Brain microvascular endothelial cell (primary cell): ENCODE measurements at places on chromosomes 6 and 20.
A peak's percentile ranks its signal among the peaks of the same experiment; 100 is the strongest.

- DNase-seq, result no peak
Measured at GRCh38 chr20:56345911-56346310, 12.9 kb upstream of the FAM210B start.

DNA sequence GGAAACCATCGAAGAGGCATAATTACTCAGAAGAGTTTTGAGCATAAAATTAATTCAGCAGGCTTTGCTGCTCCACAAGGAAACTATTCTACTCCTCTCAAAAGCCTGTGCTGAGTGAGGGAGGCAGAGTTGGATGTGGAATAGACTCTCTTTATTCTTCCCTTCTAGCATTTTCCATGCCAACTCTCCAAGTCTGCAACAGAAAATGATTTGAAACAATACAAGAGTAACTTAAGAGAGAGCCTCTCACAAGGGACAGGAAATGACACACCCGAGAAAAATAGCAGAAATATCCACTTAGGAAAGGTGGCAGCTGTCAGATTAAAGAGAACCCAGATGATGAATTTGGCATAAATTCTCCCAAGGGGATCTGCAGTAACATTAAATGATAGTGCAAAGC is 26.3 kb upstream of the LAMP5 start:
- no peak for DNase-seq

GRCh38 chr6:120055071-120055470 is 705.5 kb upstream of the MAN1A1 start:
- no peak for DNase-seq

DNA sequence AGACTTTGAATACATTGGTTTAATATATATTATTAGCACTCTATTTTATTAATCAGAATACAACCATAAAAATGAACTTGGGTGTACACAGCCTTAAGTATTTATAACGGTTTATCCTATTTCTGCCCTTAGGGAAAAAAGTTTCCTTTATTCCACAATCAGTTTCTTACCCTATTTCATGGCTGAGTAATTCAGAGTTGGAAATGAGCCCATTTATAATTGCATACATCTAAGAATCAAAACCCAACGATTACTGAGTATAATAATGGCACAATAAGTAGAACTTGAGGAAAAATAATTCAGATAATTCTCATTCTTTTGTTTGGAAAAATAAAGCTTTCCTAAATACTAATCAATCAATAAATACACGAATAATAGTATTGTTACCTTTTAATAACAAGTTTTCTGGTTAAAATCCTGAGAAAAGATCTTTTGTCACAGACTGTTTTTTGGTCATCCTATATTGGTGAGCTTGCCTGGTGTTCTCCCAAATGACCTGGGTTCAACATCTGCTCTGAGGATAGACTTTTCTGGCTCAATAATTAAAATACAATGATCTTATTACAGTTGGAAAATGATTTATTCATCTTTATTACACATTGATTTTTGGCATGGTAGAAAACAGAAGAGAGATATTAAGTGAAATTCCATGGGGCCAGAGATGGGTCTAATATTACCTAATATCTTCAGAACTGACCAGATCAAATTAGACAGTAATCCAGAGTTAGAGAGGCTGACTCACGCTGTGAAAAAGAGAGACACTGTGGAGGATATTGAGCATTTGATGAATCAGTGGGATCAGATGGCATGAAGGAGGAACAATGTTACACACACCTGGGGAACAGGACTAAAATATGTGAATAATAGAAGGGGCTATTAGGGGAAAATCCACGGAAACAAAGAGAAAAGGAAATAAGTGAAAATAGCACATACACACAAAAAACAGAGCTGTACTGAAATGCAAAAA is 162.1 kb upstream of the TBX18 start:
- peak; percentile 38 for DNase-seq

DNA sequence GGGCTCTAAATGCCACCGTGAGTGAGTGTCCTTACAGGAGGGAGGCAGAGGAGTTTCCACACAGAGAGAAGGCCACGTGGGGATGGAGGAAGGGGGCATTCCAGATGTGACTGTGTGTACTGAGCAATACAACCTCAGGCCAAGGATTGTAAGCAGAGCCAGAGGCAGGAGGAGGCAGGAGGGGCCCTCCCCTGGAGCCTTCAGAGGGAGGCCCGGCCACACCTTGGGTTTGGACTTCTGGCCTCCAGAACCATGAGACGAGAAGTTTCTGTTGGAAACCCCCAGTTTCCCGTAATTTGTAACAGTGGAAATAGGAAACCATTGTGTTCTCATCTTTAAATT is 9.3 kb upstream of the KIF25 start:
- no peak for DNase-seq

DNA sequence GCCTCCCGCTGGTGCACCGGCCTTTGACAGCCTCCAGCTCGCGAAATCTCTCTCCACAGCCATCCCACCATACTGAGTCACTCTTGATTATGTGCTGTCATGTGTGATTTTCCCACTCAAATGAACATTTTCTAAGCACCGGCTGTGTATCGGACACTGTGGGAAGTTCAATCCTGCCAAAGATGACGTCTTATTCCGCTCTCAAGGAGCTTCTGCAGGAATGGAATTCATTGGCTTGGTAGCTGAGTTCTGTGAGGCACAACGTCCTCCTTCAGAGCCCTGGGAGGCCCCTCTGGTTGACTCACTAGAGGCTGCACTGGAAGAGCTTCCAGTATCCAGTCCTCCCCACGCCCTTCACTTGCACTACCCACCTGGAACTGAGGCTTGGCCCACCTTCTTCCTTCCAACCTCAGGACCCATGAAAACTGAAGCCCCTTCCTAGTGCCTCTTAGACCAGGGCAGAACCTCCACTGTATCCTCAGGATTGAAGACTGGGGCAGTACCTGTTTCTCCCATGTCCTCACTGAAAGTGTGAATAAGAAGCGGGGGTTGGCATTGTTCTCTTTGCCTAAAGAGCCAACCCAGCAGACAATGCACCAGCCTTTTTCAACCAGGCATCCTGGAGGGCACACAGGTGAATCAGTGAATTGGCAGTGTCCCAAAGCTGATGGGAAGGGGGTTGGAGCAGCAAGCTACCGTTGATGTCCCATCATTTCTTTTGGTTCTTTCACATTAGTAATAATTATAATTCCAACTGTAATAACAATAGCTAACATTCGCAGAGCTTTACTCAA is 1.7 kb downstream of the UNC5CL start:
- DNase-seq, result no peak

DNA sequence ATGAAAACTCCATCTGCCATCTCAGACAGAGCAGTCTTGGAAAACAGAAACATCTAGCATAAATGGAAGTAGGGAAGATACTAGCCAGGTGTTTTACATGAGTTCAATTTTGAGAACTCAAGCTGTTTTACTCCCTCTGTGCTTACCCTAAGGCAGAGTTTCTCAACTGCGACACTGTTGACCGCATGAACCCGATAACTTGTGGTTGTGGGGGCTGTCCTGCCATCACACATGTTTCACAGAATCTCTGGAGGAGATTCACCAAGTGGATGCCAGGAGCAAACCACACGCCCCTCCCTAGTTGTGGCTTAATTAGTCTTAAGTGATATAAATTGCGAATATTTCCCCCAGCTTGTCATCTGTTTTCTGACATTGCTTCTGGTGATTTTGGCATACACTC is 2.3 kb upstream of the SERPINB6 start:
- DNase-seq, result no peak
